ENCODE measurements at places on chromosomes 1 and 21.

- DNase-seq, result no peak
Measured at GRCh38 chr1:215118081-215118480, 35.5 kb downstream of the KCNK2 start.

- DNase-seq, result peak; percentile 96
Measured at GRCh38 chr1:115280064-115280463, 58.0 kb downstream of the NGF start.

- no peak for DNase-seq
Measured at GRCh38 chr1:19814681-19815503, at the start of gene RNF186. Gene RNF186, minus strand, starts transcription at chr1:19815283. Its CDS starts 182 bp downstream, at chr1:19815101.

DNA sequence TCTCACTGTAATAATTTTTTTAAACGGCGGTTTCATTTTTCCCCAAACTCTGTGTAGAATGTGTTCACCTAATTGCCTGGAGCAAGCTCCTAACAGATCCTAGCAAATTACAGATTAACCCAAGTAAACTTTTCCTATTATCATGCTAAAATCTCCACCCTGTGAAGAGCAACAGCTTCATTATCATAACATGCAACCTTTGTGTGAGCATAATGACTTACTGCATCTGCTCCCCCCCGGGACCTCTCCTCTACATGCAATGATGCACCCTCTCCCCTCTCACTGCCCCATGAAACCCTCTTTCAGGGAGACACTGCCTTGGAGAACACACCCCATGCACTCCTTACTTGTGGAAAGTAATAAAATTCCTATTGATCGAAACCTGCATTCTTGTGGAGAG lies 717.0 kb upstream of the TMPRSS15 start:
- no peak for DNase-seq

DNA sequence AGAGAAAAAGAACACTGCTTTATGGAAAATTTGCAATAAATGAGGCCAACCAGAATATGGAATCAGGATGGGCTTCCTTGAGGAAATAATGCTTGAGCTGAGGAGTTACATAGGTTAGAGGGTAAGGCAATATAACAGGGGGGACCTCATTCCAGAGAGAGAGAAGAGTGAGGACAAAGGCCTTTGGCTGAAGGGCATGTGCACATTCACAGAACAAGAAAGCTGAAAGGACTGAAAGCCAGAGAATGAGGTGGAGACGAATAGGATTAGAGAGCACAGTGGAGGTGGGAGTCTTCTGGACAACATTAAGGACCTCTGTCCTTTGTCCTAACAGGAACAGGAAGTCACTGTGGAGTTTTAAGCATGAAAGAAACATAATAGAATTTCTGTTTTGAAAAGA lies 60.7 kb upstream of the MROH9 start:
- DNase-seq, result no peak

GRCh38 chr21:26956813-26957212 lies 10.1 kb downstream of the ADAMTS5 start:
- DNase-seq, result no peak

DNA sequence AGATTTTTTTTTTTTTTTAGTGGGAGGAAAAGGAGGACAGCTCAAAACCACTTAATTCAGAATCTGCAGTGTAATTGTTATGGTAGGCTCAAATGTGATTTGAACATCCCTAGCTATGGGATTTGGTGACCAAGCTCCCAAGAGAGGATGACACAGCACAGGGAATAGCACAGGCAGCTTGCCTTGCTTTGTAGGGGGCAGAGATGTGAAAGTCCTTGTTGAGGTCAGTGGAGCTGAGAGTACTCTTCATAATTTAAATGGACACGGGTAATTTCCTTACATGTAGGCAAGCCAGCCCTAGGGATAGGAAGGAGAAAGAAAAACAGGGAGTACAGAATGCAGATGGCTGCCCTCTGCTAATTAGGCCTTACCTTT lies 3.2 kb upstream of the UCK2 start:
- no peak for DNase-seq

DNA sequence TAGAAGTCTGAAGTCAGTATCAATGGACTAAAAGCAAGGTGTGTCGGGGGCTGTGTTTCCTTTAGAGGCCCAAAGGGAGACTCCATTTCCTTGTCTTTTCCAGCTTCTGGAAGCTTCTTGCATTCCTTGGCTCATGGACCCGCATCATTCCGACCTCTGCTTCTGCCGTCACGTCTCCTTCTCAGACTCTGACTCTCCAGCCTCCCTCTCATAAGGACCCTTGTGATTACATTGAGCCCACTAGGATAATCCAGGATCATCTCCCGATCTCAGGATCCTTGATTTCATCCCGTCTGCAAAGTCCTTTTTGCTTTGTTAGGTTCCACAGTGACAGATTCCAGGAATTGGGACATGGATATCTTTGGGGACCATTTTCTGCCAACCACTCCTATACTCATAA lies 265.8 kb upstream of the CSF3R start:
- DNase-seq, result no peak

GRCh38 chr1:238562341-238562740 lies 671.6 kb upstream of the ZP4 start:
- peak; percentile 31 for DNase-seq

DNA sequence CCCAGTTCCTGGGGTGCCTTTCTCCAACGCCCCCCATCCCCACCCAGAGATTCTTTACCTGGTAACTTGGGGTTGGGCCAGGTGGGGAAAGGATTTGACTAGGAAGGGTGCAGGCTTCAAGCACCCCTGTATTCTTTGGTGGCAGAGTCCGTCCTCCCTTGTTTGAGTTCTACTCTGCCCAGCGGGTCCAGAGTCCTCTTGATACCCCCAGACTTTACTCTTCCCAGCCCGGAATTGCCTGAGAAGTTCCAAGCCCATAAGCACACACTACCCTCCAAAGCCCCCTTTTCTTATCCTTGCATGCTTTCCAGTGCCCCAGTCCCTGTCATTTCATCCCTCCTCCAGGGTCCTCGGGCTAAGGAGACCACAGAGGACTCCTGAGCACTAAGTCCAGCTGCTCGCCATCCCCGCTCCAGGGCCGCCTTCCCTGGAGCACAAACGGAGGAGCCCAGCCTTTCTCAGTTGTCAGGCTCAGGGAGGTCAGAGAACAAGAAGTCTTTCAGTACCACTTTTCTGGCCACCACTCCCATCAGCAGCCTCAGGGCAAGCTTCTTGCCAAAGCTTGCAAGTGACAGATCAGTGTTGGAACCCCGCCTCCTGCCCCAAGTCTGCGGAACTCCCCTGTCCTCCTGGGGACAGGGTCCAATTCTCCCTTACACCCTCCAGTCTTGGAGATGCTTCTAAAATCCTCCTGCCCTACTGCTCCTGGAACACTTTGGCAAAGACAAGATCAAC lies 12.2 kb downstream of the SLC45A3 start:
- no peak for DNase-seq

GRCh38 chr1:32989160-32990050 lies 24.8 kb upstream of the RNF19B start:
- peak; percentile 95 for DNase-seq

DNA sequence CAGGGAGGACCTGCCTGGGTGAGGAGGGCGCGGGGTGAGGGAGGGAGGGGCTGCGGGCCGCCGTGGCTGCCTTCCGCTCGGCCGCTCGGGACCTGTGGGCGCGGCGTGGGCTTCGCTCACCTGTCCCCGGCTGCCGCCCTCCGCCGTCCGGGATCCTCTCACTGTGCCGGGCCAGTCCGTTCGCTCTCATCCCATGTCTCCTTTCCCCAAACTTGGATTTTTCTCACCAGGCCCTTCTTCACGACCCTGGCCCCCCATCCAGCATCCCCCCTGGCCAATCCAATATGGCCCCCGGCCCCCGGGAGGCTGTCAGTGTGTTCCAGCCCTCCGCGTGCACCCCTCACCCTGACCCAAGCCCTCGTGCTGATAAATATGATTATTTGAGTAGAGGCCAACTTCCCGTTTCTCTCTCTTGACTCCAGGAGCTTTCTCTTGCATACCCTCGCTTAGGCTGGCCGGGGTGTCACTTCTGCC lies 362 bp downstream of the ZBTB48 start:
- DNase-seq, result no peak

GRCh38 chr1:111733183-111733991 lies 5.8 kb downstream of the INKA2 start:
- DNase-seq, result peak; percentile 97

GRCh38 chr1:169103480-169103893 lies 3.0 kb upstream of the ATP1B1 start:
- no peak for DNase-seq

- no peak for DNase-seq
Measured at GRCh38 chr1:214426426-214426812, 125.0 kb downstream of the PTPN14 start.

- no peak for DNase-seq
Measured at GRCh38 chr1:109493227-109493626, 667 bp upstream of the CYB561D1 start.

DNA sequence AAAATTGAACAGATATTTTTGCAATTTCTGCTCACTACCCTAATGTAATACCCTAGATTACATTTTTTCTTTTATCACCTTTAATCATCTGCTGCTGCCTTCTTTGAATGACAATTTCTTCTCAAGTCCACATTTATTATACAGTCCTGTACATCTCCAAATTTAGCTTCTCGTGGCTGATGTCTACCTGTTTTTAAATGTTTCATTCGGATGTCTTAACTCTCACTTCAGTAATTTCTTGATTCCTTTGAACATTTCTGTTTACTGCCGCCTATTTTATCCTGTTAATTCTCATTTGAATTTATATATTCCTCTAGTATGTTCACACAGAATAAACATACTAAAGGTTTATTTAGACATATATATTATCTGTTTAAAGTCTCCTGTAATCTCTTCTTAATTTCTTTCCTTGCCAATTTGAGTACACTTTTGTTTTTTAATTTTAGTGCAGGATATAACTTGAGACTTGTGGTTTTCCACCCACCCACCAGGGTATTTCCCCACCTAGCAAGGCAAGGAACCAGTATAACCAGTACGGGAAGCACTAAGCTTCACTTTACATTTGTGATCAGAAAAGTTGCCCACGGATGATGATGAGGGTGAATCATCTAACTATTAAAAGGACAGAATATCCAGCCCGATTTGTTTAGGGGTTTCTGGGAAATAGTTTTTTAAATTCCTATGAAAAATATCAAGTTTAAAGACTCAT lies 12.7 kb downstream of the INSL5 start:
- DNase-seq, result no peak

- peak; percentile 38 for DNase-seq
Measured at GRCh38 chr1:94271373-94271772, 34.0 kb upstream of the ARHGAP29 start.

GRCh38 chr21:35827004-35827403 lies 233.3 kb downstream of the SETD4 start:
- no peak for DNase-seq

DNA sequence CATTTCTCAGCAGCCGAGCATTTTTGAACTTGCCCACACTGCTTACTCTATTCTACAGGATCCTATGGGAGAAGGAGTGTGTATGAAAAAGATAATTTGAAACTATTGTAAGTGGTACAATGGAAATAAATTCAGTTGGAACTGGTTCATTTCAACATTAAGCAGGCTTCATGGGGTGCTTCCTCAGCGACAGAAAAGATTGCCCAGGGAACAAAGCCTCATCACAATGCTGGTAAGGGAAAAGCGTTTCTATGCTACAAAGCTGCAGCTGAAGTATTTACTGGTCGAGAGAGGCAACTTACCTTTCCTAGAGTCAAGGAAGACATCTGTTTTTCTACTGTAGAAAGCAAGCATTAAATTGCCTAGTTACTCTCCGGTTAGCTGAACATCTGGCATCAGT lies 568.2 kb upstream of the ZP4 start:
- DNase-seq, result no peak

- no peak for DNase-seq
Measured at GRCh38 chr1:205585169-205585834, 46.5 kb downstream of the ELK4 start.

- no peak for DNase-seq
Measured at GRCh38 chr1:110138956-110139355, 11.3 kb upstream of the SLC6A17 start.

- DNase-seq, result peak; percentile 6
Measured at GRCh38 chr1:178450871-178451270, 45.9 kb downstream of the CLEC20A start.

DNA sequence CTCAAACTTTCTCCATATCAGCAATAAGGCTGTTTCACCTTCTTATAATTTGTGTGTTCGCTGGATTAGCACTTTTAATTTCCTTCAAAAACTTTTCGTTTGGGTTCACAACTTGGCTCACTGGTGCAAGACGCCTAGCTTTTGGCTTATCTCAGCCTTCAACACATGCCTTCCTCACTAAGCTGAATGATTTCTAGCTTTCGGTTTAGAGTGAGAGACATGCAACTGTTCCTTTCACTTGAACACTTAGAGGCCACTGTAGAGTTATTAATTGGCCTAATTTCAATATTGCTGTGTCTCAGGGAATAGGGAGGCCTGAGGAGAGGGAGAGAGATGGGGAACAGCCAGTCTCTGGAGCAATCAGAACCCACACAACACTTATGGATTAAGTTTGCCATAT lies 41.2 kb upstream of the IFNLR1 start:
- no peak for DNase-seq

GRCh38 chr1:119871881-119872280 lies 24.4 kb downstream of the ADAM30 start:
- peak; percentile 39 for DNase-seq

DNA sequence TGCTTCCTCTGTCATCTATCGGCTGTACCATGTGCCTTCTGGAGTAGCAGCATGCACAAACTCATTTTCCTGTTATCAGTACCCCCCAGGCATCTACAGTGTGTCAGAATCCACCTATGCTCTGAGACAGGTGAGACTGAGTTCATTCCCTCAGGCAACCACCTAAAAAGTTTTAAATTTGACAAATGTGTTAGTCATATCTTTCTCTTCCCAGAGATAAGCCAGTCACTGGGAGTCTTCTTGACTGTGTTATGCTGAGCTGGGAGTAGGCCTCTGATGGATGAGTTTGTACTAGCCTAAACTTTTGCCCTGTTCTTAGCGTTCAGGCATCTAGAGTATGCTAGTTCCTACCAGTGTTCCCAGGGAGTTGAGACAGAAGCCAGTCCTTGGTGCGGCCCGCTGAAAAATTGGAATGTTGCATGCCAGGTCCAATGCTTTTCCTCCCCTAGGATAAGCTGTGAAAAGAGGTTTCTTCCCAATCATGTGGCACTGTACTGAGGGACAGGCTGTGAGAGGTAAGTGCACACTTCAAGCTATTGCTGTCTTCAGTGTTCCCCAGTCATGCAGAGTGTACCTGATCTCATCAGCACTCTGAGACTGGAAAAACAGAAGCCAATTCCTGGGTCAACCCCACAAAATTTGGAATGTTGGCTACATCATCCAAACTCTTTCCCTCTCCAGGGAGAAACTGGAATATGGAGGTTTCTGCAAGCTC lies 1202.3 kb downstream of the NCAM2 start:
- no peak for DNase-seq

- DNase-seq, result no peak
Measured at GRCh38 chr21:36508948-36509347, 29.0 kb upstream of the CLDN14 start.

GRCh38 chr1:171429137-171429536 lies 56.2 kb upstream of the PRRC2C start:
- DNase-seq, result no peak

GRCh38 chr1:241225741-241226140 lies 131.3 kb downstream of the RGS7 start:
- no peak for DNase-seq

- peak; percentile 80 for DNase-seq
Measured at GRCh38 chr21:28229814-28230213, 762.9 kb downstream of the LTN1 start.

Measured in EL (cell line).